ENCODE measurements at places on chromosomes 12 and 14.

DNA sequence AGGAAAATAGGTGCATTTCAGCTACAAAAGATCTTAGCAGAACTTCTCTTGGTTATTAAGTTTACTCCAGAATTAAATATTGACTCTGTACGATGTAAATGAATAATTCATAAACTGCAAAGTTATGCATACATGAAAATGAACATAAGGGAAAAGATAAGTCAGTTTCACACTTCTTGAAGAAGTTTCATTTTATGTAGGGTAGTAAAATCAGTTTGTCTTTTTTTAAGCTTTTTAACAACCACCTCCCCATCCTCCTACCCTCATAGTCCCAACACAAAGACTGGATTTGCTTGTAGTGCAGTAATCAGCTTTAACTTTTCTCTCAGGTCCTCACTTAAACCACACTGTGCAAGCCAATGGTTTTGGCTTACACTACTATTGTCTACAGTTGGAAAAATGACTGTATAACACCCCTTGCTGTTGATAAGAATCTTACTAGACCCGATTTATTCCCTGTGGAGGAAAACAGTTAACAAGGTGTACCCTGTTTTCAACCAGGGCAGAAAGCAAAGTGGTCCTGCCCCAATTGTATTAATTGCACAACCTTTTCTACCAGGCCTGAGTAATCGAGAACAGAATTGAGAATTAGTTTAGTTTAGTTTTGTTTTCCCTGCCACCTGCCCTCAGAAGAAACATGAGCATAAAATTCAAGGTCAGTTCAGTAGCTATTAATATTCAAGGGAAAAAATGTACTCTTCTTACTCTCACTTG lies 44.1 kb downstream of the NIN start:
- no peak for DNase-seq

DNA sequence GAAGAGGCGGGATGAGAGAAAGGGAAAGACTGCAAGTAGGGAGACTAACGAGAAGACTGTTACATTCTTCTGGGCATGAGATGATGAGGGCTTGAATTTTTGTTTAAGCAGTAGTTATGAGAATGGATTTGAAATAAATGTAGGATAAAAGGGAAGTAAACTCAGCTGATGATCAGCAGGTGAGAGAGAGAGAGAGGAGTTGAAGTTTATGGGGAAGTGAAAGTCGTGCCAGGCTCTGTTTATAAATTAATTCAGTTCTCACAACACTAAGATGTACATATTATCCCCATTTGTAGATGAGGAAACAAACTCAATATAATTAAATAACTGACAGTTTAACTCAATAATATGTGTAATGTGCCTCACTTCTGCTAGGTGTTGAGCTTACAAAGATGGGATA lies 170.0 kb upstream of the RMST start:
- no peak for DNase-seq

DNA sequence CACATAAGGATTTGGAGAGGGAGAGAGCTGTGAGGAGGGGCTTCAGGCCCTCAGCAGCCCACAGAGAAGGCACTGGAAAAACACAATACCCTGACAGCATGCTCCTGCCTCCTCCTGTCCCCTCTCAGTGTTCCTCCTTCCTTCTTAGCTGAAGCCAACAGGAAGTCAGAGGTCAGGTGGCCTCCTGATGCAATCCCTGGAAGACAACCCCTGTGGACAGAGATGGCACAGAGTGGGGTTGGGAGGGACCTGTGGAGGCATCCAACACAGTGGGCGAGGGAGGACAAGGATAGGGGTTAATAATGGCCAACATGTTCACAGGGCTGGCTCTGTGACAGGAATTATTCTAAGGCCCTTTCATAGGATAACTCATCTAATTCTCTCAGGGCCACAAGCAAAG lies 15.4 kb upstream of the IFI27L2 start:
- no peak for DNase-seq

DNA sequence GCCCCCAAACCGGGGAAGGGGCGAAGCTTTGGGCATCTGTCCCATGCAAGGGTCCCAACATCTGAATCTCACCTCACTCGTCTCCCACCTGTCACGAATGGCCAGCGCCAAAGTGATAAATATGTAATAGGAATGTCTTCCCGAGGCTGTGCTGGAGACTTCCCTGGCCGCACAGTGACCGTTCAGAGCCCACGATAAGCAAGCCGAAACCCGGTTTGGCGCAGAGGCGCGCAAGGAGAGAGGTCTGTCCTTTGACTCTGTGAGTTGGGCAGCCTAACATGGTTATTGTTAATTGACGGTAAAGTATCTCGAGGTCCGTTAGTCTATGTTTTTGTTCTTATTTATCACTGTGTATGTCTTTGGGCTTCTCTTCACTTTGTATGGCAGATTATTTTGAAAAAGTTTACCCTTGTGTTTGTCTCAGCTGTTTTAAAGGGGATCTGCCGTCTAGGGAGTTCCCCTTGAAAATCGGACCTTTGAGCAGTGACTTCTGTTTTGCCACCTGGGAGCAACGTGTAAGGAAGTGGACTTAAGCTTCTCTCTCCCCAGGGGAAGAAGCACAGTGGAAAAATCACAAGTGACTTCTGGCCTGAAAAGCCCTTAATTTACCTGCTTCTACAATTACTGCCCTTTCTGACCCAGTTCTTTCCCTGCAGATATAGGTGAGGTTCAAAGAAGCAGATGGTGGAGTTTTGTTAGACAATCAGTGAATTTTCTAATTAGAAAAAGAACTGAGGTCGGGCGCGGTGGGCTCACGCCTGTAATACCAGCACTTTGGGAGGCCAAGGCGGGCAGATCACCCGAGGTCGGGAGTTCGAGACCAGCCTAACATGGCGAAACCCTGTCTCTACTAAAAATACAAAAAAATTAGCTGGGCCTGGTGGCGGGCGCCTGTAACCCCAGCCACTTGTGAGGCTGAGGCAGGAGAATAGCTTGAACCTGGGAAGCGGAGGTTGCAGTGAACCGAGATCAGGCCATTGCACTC lies 1.1 kb upstream of the TM9SF1 start:
- peak; percentile 30 for DNase-seq

- DNase-seq, result no peak
Observed at GRCh38 chr12:14514946-14515345, 52.7 kb downstream of the PLBD1 start.

GRCh38 chr14:94164685-94165431 lies 9.3 kb upstream of the PPP4R4 start:
- DNase-seq, result no peak

GRCh38 chr14:58830121-58830520 lies 192.4 kb downstream of the DACT1 start:
- DNase-seq, result no peak

DNA sequence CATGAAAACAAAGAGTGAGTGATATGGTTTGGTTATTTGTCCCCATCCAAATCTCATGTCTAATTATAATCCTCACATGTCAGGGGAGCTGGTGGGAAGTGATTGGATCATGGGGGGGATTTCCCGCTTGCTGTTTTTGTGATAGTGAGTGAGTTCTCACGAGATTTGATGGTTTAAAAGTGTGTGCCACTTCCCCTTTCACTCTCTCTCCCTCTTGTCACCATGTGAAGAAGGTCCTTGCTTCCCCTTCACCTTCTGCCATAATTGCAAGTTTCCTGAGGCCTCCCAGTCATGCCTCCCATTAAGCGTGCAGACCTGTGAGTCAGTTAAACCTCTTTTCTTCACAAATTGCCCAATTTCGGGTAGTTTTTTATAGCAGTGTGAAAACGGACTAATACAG lies 2.1 kb upstream of the ATXN7L3B start:
- DNase-seq, result no peak

- DNase-seq, result no peak
Observed at GRCh38 chr12:114847441-114848035, 163.6 kb upstream of the TBX3 start.

Measured in HEK293T (cell line).